ENCODE measurements at places on chromosomes 12 and 14.

- DNase-seq, result no peak
These were observed 91.1 kb downstream of the ARMH4 start for GRCh38 chr14:58060898-58061297.

DNA sequence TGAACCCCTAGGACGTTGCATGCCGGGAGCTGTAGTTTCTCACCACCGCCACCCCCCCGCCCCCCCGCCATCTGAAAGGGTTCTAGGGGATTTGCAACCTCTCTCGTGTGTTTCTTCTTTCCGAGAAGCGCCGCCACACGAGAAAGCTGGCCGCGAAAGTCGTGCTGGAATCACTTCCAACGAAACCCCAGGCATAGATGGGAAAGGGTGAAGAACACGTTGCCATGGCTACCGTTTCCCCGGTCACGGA is 501 bp upstream of the HSP90B1 start:
- DNase-seq, result no peak

GRCh38 chr14:23547924-23548323 is 3.6 kb downstream of the ZFHX2 start:
- no peak for DNase-seq

DNA sequence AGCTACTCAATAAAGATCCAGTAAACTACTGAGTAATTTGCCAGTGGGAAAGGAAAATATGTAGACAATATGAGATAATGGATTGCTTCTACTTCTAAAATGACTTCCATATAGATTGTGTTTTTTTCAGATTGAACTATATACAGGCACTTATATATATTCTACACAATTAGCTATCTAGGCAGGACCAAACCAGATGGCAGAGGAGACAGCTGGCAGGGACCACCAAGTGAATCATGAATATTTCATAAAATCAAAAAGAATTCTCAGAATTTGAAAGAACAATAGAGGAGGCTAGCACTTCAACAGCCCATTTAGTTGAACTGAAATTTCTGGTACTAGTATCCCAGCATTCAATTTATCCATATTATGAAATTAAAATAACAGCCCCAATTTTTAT is 338.0 kb upstream of the RPL10L start:
- DNase-seq, result no peak

DNA sequence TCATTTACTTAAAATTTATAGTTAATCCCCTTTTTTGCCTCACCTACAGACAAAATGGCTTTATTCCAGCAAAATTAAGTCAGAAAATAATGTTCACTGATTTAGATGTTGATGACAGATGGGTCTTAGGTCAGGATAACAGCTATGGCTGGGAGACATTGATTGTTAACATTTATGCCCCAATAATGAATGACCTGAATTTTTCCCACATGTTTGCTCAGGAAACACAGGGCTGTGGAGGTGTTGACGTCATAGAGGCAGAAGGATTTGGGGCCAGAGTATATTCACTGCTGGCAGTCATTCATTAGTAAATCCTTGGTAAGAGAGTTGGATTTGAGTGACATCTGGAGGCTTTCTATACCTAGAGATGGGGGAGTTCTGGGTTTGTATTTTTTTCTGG is 121.3 kb downstream of the PDE3A start:
- no peak for DNase-seq
